ENCODE measurements at places on chromosomes 12 and 14.
A peak's percentile ranks its signal among the peaks of the same experiment; 100 is the strongest.

- peak; percentile 74 for DNase-seq
Measured at GRCh38 chr14:23154964-23155587, 28.4 kb downstream of the SLC7A8 start.

GRCh38 chr14:73723797-73724661 lies 9.8 kb upstream of the PNMA1 start:
- no peak for DNase-seq

- no peak for DNase-seq
Measured at GRCh38 chr12:99045158-99045557, 400.1 kb downstream of the APAF1 start.

DNA sequence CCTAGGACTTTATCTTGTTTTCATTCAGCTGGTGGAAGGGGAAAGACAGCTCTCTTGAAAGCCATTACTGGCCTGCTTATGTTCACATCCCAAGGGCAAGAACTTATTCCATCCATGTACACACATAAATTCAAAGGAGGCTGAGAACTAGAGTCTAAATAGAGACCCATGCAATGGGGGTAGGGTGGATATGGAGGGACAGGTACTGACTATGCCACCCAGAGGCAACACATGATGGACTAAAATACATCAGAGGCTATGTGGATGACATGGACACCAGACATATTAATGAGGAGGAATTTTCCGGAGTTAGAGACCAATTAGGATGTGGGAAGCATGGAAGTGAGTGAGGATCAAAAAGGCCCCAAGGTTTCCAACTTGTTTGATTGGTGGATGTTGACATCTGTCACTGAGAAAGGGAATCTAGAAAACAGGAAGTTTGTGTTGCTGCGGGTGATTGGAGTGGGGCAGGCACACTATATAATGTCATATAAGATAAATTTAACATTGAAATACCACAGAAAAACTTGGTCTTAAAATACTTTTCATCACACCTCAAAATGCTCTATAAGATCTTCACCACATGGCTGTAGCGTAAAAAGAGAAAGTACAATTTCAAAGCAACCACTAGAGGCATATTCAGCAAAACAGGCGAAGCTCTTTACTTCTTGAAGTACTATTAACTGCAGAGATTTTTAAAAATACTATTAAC lies 130.4 kb downstream of the GRIP1 start:
- DNase-seq, result no peak

DNA sequence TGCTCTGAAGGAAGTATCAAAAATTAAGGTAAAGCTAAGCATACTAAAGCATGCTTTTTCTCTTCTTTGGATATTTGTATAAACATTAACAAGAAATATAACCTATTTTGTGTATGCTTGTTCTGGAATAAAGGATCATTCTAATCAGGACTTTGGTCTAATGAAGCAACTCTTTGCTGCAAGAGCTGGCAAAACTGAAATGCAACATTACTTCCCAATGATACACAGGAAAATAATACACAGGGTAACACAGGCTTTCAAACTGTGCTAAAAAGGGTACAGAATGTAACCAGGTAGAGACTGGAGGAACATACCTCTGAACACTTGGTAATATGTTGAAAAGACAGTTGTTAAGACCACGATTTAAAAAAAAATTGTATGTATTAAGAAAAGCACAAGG lies 222.5 kb upstream of the DIO2 start:
- DNase-seq, result no peak

DNA sequence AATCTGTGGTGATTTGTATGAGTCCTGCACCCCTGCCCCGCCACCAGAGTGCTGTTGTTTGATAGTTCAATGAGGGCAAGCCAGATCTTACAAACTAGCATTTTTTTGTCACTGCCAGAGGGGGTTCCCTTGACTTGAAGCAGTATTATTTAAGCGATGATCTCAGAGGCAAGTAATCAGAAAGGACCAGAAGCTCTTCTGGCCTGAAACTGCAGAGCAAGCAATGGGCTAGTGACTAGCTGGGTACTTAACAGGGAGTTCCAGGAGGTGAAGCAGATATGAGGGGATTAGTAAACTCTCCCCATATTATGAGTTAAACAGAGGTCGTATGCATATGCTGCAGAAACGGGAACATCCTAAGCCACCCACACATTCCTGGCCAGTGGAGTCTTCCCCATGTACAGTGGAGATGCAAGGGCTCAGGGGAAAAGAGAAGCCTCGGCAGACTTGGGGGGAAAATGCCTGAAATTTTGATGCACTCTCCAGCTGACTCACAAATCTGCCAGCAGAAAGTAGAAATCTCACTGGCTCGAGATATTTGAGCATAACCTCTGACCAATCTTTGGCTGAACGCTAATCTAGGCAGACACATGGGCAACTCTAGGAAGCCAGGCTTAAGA lies 8.3 kb upstream of the CRACR2A start:
- no peak for DNase-seq

DNA sequence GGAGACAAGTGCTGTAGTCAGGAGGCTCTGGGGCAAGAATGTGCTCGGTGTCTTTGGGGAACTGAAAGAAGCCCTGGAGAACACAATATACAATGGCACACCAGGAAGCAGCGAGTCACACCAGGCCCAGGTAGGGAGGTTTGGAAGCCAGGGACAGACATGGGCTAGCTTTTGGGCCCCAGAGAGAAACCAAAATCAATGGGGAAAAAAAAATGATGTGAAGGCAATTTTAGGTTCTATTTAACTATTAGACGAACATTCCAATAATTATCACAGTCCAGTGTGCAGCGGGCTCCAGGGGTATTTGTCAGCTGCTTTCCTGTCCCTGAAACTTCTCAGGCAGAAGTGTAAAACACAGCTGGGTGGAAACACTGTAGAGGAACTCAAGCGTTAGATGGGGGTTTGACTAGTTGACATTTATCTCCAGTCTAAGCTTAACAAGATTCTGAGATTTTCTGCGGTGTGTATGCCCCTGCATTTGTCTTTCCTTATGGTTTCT lies 21.8 kb upstream of the EGLN3 start:
- no peak for DNase-seq

GRCh38 chr14:34682787-34683321 lies 31.5 kb downstream of the CFL2 start:
- DNase-seq, result no peak

DNA sequence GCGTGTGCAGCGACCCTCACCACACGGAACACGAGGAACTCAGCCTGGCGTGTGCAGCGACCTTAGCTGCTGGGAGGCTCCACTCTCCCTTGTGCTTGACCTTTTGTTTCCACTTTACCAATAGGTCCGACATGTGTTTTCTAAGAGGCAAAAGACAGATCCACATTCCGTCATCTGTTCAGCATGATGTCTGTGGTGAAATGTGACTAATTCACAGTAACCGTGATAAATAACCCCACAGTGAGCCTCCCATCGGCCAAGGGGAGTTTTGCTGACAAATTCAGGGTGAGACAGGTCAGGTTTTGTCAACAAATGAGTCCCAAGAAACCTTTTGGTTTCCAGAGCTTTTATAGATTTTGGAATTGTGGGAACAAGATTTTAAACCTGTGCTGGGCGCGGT lies 55.9 kb downstream of the MOK start:
- DNase-seq, result no peak

DNA sequence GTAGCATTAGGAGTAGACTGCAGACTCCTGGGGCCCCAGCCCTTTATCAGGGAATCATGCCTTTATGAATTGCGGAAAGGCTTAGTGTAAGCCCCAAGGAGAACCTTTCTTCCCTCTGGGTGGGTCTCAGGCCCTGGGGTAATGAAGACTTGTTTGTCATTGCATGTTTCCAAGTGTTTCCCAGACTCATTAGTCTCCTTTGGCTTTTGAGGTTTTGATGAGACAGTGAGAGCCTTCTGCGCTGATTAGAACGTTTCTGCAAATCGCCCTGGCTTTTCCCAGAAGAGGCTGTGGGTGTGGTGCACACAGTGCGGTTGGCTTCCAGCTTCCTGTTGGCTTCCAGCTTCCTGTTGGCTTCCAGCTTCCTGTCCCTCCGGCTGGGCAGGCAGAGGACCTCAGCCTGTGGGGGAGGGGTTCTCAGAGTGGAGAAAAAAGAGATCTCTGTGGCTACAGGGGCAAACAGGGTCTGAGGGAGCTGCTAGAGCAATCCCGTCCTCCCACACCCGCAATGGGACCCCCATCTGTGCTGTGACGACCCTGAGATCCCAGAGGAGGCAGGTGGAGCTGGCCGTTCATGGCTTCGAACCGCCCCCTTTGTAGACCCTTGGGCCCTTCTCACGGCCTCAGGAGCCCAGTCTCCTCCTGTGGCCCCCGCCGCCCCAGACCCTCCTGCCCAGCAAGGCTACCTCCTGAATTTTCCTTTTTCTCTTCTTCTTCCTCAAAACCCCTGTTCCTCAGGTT lies 42.1 kb downstream of the GPR68 start:
- DNase-seq, result no peak

DNA sequence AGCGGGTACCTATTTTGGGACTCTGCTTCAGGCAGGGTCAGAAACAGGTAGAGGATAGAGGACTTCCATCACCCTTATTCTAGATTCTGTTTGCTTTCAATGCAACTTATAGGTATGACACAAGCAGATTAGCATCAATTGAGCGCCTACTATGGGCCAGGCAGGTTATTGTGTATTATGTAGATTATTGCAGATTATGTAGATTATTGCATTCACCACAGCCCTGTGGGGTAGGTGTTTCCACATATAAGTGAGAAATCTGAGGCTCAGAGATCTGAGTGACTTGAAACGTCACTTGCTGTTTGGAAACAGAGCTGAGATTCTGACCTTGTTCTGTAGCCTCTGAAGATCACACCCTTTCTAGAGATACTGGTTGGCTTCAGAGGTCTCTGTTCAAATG lies 25.7 kb upstream of the SERPINA4 start:
- no peak for DNase-seq

DNA sequence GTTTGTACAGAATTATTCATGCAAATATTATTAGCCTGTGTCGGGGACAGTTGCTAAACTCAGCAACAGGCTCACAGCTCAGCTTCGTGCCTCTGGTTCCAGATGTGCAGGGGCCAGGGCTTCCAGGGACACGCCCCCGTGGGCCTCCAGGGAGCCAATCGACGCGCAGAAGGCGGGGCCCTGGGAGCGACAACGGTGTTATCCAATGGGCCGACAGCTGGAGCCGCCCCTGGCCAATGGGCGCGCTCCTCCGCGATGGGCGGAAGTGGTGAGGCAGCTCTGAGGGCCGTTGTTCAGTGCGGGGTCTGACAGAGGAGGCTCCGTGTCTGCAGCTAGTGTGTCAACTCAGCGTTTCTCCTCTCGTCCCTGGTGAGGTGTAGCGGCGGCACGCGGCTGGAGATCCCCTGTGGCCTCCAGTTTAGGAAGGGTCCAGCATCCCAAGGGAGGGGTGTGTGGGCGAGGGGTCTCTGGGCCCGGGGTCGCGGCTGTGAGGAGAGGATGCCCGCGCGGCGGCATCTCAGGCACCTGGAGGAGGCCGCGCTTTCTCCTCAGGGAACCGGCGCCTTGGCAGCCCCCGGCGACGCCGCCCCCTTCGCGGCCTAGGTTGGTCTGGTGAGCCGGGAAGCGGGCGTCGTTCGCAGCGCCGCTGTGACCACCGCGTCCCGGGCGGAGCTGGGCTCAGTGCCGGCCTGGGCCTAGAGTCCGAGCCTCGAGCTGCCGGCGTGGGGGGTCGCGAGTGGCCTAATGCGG lies at the start of gene TRAFD1:
Gene TRAFD1 (plus strand): TSS at position 311 of the 750 bp plus-strand sequence. CDS start 4,963 bp downstream, outside the sequence.
- peak; percentile 99 for DNase-seq

GRCh38 chr14:82546401-82546800 lies 1012.7 kb upstream of the SEL1L start:
- DNase-seq, result no peak

GRCh38 chr14:55572578-55572977 lies 7.4 kb upstream of the KTN1 start:
- no peak for DNase-seq

- no peak for DNase-seq
Measured at GRCh38 chr14:105241641-105242040, 6.7 kb upstream of the BTBD6 start.

DNA sequence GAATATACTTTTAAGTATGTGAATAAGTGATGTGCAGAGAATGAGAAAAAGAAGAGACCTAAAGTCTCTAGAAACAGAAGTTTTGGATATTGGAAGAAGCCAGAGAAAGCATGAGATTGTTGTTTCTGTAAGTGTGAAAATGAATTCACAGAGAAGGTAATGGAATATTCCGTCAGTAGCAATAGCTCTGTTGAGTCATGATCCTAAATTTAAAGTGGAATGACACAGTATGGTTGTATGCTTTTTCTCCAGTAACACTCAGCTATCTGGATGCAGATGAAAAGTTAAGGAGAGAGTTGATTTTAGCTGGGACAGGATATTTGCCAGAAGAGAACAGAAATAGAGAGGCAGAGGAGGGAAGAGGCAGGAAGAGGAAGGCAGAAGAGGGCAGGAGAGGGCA lies 1166.3 kb downstream of the GALC start:
- DNase-seq, result no peak

DNA sequence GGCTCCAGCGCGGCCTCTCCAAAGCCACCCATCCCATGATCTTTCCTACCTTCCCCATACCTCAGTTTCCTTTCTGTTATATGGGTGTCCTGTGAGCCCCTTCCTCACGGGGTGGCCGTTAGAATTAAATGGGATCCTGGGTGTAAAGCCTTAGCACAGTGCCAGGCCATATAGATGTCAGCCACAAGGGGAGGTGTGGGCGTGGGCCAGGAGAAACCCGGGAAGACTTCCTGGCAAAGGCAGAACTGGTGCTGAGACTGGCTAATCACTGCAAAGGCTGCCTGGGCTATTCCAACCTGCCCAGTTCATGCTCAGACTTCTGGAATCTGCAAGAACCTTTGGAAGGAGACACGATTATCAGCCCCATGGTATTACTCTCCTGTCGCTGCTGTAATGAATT lies 11.0 kb upstream of the NCOR2 start:
- no peak for DNase-seq

GRCh38 chr14:54483073-54483745 lies 5.6 kb downstream of the GMFB start:
- DNase-seq, result no peak

DNA sequence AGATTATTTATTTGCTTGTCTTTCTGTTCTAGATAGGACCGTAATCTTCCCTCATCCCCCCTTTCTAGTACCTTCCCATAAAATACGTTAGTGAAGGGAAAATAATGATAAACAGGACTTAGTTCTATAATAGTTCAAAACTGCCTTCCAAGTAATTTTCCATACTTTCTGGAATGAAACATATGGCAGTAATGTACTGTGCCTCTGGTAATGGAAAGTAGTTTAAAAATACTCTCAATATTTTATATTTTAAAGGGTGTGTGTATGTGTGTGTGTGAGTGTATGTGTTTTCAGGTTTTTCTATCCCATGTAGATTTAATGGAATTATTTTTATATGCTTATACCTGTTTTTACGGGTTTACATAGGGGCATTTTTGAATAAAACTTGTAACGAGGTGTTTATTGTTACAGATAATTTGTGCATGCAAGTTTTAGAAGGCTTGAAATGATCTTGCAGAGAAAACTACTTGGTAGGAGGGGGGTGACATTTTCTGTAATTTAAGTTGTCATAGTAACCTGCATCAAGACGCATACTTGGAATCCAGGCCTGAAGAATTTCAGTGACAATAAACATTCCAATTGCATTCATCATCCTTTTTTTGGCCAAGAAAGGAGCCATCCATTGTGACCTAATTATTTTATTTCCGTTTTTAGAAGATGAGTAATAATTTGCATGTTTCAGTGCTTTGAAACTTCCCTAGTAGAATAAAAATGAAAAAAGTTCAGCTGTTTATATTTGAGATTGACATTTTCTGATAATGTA lies 38.9 kb downstream of the RASSF8 start:
- no peak for DNase-seq

- no peak for DNase-seq
Measured at GRCh38 chr14:99713972-99714371, 29.9 kb downstream of the CYP46A1 start.

- DNase-seq, result no peak
Measured at GRCh38 chr12:111868676-111869588, 26.9 kb downstream of the MAPKAPK5 start.

Measured in spinal cord (tissue), 10 donors.